ENCODE measurements at places on chromosomes 7 and 10. TPM values are rescaled to one million over a fixed set of nuclear protein-coding genes. Genes with fewer than 3 reads are reported as not detected.

The HOXA10 gene
- not detected for total RNA-seq

The TMEM229A gene
- not detected for total RNA-seq

The TMEM176B gene
- 0.44 TPM for total RNA-seq

The CELF2 gene
- 47.4 TPM for total RNA-seq

The TMEM196 gene
- 3.6 TPM for total RNA-seq

The PARP12 gene
- 0.15 TPM for total RNA-seq

The GPR37 gene
- total RNA-seq, result 6.3 TPM

The OPN4 gene
- not detected for total RNA-seq

The GNG11 gene
- total RNA-seq, result 0.56 TPM

DNA sequence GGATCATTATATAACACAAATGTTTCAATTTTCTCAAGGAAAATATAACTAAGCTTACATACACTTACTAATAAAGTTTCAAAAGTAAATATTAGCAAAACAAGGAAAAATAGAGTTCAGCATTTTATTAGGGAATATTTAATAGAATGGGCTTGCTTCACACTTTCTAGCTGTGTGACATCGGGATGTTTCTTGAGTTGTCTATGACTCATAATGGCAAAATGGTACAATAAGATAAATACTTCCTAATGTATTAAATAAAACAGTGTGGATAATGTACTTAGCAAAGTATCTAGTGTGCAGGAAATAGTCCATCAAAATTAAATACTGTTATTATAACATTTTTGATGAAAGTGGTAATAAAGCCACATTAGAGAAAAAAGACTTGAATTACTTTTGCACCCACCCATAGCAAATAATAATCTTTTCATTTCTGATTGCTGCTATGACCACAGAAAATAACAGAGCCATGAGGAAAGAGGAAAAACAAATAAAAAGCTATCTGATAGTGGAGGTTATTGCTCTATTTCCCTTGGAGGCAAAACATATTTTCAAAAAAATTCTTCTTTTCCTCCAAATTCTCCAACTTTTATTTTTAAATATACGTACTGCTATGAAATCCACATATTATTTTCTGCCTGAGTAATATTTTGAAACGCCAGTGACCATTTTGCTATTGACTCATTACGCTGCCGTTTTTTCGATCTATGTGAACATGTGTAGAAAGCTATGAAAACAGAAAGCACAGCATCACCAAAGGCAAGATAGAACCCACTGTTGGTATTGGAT, 272.9 kb upstream of the KLF6 start:
- no peaks in the 10 kb centered on the region for H3K4me1 ChIP-seq
- DNase-seq, result no peak
- no peak overlapping the region for H3K27ac ChIP-seq

DNA sequence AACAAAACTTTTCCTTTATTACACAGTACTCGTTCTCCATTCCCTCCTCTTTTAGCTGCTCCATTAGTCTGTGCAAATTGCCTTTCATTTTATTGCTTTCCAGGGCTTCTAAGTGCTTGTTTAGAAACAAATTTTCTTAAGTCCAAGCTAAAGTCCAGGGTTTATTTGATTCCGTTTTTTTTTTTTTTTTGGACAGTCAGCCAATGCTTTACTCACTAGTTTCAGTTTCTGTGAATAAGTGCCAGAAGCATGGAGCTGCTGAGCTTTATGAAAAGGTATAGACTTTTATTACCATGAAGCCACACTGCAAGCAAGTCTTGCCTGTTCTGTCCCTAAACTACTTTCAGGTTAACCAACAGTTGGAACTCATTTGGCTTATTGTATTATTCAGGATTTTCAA, 455.0 kb downstream of the GFRA1 start:
- no peak for DNase-seq
- H3K36me3 ChIP-seq, result peaks cover 22% of the 10 kb centered on the region
- no peaks in the 10 kb centered on the region for H3K27me3 ChIP-seq
- no peak overlapping the region for H3K27ac ChIP-seq
- no peak overlapping the region for H3K4me3 ChIP-seq
- no peaks in the 10 kb centered on the region for H3K4me1 ChIP-seq

DNA sequence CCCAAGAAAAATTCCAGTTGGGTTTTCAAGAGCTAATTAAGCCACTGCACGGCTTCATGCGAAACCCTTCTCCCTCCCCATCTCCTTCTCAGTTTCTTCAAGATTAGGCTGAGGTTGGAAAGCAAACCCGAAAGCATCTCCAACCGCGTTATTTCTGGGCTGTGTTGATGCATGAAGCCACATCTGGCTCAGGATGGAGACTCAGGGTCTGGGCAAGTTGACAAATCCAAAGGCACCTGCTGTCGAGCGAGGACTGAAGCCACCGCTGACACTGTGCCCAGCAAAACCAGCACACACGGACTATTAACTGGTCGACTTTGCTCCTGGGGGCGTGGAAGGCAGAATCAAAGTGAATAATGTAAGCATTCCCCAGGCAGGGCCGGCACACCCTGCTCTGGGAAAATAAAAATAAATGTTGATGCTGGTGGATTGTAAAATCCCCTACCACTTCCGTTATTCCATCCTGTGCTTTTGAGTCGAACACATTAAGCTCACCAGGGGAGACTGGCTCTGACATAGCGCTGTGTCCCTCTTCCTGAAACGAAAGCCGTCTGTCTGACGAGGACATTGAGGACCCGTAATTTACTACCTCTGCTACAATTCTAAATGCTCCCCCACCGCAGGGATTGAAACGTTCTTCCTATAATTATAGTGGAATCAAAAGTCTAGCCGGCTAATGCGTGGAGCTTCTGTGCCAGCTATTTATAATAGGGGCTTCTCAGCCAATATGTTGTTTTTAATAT, 269.8 kb downstream of the ADARB2 start:
- H3K4me3 ChIP-seq, result no peak overlapping the region

GRCh38 chr10:104117839-104118323, 4.1 kb upstream of the SFR1 start:
- no peaks in the 10 kb centered on the region for H3K36me3 ChIP-seq
- DNase-seq, result no peak
- no peaks in the 10 kb centered on the region for H3K4me1 ChIP-seq
- no peak overlapping the region for H3K4me3 ChIP-seq
- no peak overlapping the region for H3K27ac ChIP-seq
- peaks cover 1% of the 10 kb centered on the region for H3K27me3 ChIP-seq

GRCh38 chr7:91876391-91877133, 3.9 kb downstream of the MTERF1 start:
- H3K4me1 ChIP-seq, result peaks cover 8% of the 10 kb centered on the region
- no peak overlapping the region for H3K4me3 ChIP-seq
- H3K27me3 ChIP-seq, result peaks cover 2% of the 10 kb centered on the region
- H3K27ac ChIP-seq, result no peak overlapping the region
- no peak for DNase-seq

GRCh38 chr7:24229481-24230226, 54.3 kb upstream of the NPY start:
- DNase-seq, result no peak
- H3K36me3 ChIP-seq, result no peaks in the 10 kb centered on the region
- H3K27me3 ChIP-seq, result no peaks in the 10 kb centered on the region
- no peak overlapping the region for H3K27ac ChIP-seq
- no peak overlapping the region for H3K4me3 ChIP-seq
- peaks cover 6% of the 10 kb centered on the region for H3K4me1 ChIP-seq

- no peak for DNase-seq
- H3K4me1 ChIP-seq, result no peaks in the 10 kb centered on the region
- H3K4me3 ChIP-seq, result no peak overlapping the region
- no peaks in the 10 kb centered on the region for H3K36me3 ChIP-seq
Observed at GRCh38 chr10:30029872-30030256, 29.5 kb downstream of the JCAD start.

DNA sequence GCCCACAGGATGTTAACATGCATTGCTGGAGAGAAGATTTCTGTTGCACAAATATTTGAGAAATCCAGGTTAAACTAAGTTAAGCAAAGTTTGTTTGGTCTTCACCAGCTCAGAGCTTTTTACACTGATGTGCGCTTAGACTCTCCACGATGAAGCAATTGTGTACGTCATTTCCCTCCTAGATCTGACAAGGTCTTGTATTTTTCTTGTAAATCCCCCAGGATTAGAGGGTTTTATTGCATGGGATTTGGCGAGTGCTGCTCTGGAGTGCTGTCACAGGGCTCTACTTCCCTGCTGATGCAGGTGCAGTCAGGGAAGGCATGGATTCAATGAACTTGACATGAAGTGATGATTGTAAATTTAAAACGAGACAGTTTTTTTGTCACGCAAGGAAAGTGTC, 173.3 kb downstream of the PDE1C start:
- no peak overlapping the region for H3K4me3 ChIP-seq
- H3K36me3 ChIP-seq, result peaks cover 5% of the 10 kb centered on the region
- H3K4me1 ChIP-seq, result peaks cover 20% of the 10 kb centered on the region
- H3K27me3 ChIP-seq, result peaks cover 3% of the 10 kb centered on the region
- no peak overlapping the region for H3K27ac ChIP-seq

- no peak for DNase-seq
- H3K27ac ChIP-seq, result peak overlapping the region; percentile 73
- H3K4me3 ChIP-seq, result peak overlapping the region; percentile 75
- H3K4me1 ChIP-seq, result peaks cover 51% of the 10 kb centered on the region
- H3K27me3 ChIP-seq, result peaks cover 5% of the 10 kb centered on the region
Observed at GRCh38 chr7:22252016-22252415, 104.9 kb downstream of the RAPGEF5 start.

DNA sequence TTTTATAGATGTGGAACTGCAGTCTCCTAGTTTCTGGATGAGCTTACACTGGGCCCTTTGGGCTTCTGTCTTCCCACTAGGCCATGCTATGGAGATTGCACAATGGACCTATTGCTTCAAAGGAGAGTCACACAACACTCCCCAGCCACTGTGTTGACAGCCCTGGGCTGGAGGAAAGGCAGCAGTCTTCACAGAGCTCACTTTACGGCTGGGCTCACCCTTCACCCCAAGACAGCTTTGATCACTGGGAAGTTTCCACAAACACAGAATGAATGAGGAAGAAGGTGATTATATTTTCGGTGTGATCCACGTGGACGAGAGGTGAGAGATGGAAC, 92.7 kb upstream of the GDF10 start:
- H3K27ac ChIP-seq, result no peak overlapping the region
- no peaks in the 10 kb centered on the region for H3K4me1 ChIP-seq
- H3K4me3 ChIP-seq, result no peak overlapping the region
- peaks cover 2% of the 10 kb centered on the region for H3K27me3 ChIP-seq
- H3K36me3 ChIP-seq, result peaks cover 7% of the 10 kb centered on the region
